ENCODE measurements at places on chromosomes 6 and 20.

GRCh38 chr6:74956559-74957428 is 249.1 kb downstream of the COL12A1 start:
- no peak for DNase-seq

GRCh38 chr20:18718129-18718528 is 95.5 kb upstream of the SCP2D1 start:
- no peak for DNase-seq

GRCh38 chr20:49349694-49350252 is 71.9 kb upstream of the ZNFX1 start:
- DNase-seq = peak; percentile 73

- DNase-seq = no peak
Observed at GRCh38 chr20:1295276-1295930, 29.3 kb downstream of the SNPH start.

DNA sequence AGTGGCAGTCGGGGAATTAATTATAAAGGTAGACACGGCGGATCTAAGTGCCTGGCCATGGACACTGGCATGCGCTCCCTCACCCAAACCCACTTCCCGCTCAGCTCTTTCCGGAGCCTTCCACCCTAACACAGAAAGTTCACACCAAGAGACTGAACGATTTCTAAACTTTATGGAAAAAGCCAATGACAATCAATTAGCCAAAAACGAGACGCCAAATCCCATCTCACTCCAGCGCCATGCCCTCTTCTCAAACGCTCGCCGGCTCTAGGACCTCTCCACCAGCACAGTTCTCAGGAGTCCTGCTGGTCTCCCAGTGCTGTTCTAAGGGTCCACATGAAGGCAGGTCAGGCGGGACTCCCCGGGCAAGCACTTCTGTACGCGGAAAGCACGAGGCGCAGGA is 641 bp downstream of the SF3B5 start:
- no peak for DNase-seq

DNA sequence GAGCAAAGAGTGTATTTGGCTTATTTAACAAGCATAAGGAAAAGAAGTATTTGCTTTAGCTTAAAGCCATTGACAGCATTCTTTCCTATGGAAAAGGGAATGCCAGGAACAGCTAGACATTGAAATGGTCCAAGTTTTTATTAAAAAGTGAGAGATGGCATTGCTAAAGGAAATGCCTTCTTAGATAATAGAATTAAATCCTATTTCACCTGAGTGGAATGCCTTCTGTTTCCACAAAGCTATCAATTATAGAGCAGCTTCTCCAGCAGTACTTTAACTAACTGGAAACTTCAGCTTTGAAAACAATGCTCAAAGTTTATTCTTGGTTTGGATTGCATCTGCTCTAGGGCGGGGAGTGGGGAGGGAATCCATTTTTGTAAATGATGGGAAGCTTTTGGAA is 85.1 kb upstream of the CNKSR3 start:
- DNase-seq = no peak

GRCh38 chr20:51354769-51355319 is 187.7 kb downstream of the NFATC2 start:
- DNase-seq = no peak

- no peak for DNase-seq
Observed at GRCh38 chr6:43734294-43734665, 35.7 kb upstream of the VEGFA start.

DNA sequence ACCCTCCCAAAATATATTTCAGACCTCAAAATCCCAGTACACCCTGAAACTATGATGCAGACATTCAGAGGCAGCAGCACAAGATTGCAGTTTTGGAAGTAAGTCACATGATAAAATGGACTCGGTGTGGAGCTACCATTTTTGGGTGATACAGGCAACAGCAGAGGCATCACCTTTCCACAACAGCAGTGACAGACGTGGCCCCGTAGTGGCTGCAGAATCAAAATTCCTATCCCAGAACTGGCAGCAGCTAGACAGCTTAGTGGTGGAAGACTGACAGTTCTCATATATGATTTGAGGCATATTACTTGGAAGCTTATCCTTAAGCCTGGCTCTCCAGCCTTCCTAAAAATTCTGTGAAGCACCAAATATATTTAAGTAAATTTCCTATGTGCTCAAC is 19.9 kb downstream of the PLN start:
- DNase-seq = no peak

DNA sequence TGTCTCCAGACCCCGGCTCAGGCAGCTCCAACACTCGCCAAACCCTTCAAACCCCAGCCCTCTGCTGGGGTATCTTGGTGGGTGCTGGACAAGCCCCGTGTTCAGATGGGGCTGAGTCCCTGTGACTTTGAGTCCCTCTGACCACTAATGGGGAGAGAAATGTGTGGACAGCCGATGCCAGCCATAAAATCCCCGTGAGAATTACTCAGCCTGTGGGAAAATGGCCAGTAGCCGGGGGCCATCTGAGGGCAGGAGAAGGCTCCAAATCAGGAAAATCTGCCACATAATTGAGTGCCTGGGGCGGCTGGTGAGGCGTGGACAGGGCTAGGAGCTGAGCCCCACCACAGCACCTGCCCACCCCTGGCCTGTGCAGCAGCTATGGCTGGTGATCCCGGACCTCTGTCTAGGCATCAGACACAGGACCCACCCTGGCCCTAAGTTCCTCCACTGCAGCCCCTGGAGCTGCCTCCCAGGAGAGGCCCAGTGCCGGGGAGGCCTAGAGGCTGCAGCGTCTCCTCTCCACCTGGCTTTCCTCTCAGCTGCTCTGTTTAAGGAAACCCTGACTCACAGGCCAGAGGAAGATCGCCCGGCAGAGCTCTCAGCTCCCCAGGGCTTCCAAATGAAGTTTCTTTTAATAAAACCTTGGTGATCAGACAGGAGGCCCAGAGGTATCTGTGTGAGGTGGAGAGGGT is 53.7 kb upstream of the SLCO4A1 start:
- no peak for DNase-seq

GRCh38 chr20:46558511-46558959 is 8.1 kb upstream of the OCSTAMP start:
- DNase-seq = peak; percentile 78

GRCh38 chr6:30724906-30725667 is 4.9 kb downstream of the TUBB start:
- DNase-seq = no peak

GRCh38 chr20:21230686-21231085 is 72.4 kb upstream of the XRN2 start:
- no peak for DNase-seq

DNA sequence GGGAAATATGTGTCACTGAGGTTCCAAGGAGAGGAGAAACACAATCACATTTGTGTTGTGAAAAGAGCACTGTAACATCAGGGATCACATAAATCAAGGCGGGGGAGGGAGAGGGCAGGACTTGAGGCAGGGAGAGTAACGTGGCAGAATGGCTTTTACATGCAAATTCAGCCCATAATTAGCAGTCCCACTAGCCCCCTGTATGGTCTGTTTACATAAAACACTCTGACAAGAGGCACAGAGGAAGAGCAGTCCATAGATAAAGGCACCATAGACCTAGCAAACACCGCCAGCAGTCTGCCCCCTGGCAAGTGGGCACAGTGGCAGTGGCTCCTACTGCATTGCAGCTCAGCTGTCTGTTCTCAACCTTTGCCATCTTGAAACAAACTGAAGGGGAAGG is 82.7 kb downstream of the LYRM2 start:
- DNase-seq = no peak

DNA sequence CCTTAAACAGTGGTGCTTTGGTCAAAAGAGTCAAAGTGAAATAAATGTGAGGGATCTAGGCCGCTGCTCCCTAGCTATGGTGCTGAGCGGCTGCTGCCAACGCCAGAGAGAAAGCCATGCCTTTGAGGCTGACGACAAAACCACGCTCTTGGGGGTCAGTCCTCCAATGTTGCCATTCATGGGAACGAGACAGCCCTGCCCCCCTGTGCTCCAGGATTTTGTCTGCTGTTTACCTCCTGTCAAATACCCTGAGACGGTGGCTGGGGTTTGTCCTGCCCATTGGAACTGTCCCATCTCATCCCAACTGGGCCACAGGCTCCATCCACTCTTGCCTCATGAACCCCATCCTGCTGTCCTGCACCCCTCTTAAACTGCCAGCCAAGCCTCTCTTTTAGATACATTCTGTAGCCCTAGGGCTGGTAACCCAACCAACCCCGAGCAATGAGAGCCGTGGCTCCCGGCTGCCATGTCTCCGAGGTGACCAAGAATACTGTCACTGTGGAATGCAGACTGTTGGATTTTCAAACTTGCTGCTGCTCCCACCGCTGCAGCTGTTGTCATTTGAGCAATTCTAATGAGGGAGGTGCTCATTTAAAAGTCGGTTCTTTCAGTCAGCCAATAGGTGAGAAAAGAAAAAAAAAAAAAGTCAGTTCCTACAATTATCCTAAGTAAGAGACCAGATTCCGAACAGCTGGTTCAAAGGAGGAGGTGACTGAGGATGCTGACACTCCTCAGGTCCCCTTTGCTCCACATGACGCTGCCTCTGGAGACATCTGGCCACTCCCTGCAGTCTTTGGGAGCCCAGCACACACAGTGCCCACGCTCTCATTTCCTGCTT is 73.1 kb upstream of the QKI start:
- no peak for DNase-seq

DNA sequence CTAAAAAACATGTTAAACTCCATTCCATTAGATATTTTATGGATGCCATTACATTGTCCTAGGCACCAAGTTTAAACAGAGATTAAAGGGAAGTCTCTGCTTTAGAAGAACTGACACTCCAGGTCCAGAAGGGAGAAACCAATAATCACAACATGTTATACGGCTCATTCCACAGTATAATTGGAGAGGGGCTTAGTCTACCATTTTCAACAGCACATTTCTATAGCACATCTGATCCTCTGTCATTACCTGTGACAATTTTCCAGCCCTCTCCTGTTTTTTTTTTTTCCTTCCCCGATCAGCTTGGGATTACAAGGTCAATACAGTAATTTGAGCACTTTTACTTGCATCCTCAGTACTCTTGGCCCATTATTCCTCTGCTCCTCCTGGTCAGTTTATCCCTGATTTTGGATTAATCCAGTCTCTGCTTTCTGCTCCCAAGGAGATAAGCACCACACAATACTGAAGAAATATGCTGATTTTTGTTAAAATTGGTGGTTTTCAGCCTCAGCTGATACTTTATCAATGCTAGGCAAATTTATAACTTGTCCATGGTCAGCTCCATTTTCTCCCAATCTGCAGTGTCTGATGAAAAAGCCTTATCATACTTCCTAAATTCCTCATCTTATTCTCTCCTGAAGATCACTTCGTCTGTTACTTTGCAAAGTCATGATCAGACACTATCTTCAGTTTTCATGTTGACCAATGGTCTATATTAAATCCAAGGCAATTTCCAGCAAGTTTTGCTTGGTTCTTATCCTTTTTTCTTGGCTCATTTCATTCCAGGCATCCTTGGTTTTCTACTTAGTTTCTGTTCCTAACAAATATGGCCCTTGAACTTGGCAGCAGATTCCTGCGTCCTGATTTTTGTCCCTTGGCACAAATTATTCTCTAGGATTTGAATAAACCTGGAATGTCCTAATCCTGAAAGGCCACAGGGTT is 30.8 kb upstream of the SYNCRIP start:
- no peak for DNase-seq

DNA sequence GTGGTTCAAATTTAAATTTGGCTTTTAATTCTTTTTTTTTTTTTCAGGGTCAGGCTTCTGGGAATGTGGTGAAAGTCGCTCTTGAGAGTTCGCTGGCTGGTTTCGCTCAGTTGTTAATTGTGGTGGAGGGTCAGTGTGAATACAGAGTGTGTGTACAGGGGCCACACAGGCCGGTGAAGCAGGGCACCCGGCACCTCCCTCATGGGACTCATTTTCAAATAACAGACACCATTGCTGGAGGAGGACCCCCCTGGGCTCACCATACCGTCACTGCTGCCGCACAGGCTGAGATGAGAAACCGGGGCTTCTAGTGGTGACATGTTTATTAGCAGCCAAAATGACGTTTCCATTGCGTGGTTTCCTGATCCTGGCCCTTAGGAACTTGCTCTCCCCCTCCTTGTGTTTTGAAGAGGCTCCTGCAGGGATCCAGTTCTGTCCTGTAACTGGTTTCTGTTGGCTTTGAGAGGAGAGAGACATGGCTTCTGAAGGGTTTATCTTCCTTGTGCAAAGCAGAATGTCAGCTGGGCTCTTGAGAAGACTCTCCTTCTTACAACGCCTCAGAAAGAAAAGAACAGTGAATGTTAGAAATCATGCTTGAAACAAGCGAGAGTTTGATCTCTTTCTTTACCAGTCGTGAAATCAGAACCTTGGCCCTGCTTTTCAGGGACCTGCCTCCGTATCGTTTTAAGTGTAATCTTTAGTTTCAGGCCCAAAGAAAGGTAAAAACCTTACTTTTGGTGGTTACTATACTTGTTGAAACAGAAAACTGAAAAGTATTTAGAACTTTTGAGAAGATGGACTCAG is 37.8 kb downstream of the DUSP22 start:
- DNase-seq = no peak

DNA sequence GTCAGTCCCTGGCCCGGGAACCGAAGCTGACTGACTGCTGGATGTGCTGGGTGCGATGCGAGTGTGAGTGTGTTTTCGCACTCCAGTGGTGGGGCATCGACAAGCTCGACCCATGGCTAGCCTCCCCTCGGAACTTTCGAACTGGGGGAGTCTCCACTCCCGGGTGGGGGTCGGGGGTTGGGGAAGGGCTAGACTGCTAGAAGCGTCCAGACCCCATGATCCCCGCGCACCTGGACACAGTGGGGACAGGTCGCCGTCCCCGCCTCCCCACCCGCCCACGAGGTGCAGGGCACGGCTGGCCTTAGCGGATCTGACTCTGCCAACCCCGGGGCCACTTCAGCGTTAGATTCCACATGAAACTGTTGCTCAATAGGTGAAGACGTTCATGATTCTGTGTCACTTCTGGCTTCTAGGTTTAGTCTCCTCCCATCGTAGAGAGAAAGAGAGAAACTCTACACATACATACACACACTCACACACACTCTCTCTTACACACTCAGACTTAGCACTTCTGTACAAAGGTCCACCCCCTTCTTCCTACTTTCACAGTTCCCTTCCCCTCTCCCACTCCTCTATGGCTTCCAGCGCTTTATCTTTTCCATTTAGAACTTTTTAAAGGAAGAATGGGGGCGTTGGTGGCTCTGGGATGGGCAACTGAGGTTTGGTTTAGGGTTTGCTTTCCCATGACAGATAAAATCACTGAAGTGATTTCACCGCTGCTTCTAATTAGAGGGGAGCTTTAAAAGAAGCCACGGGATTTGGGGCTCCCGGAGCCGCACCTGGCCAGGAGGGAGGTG is 5.1 kb upstream of the TFAP2A start:
- DNase-seq = no peak

- DNase-seq = no peak
Observed at GRCh38 chr6:26056583-26057350, 30.5 kb upstream of the HFE start.

DNA sequence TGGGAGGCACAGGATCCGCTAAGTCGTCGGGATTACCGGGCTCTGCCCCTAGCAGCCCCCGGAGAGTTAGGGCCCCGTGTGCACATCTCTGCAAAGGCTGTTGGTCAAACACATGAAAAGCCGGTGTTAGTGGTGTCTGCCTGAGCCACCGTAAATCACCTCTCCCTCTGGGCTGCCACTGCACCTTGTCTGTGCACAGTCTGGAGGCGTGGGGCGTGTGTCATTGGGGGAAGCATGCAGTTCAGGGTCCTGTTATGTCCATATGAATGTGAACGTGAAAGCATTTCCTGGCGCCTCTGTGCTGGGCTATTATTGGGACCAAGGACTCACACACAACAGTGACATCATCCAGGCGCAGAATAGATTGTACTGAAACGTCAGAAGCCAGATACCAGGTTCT is 305.6 kb downstream of the NRN1 start:
- DNase-seq = no peak

Measured in NCI-H226 (cell line).